ENCODE measurements at places on chromosomes 11 and 22. TPM values are rescaled to one million over a fixed set of nuclear protein-coding genes. Genes with fewer than 3 reads are reported as not detected.

OR2AG2 gene
- total RNA-seq, result not detected

CCDC87 gene
- total RNA-seq, result not detected

DNA sequence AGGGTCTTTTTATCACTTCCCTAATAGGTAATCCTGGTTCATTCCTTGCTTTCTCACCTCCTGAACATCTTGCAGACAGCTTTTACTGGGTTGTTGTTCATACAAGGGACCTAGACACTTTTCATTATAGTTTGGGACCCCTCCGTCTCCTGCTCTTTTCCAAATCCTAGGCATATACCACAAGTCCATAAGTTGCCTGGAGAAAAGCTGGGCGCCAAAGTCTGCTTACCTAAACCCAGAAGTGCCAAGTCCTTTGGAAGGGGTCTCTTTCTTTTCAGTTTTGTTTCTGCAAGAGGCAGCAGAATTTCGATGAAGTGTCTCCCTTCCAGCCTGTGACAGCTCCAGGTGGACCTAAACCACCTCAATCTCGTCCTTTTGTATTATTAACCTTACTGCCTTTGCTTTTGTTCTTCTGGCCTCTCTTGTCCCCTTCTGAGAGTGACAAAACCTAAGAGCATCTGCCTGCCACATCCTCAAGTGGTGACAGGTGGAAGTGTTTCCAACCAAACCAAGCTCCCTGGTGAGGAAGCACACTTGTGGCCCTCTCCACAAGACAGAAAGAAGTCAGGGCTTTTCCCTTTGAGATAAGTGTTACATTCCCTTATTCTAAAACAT is 19.5 kb upstream of the P2RY6 start:
- no peaks in the 10 kb centered on the region for H3K36me3 ChIP-seq
- H3K27ac ChIP-seq, result no peak overlapping the region
- H3K4me1 ChIP-seq, result no peaks in the 10 kb centered on the region
- no peak overlapping the region for H3K4me3 ChIP-seq

GRCh38 chr22:50526834-50527801 is 1.7 kb upstream of the SCO2 start:
- H3K4me1 ChIP-seq, result peaks cover 71% of the 10 kb centered on the region
- peaks cover 21% of the 10 kb centered on the region for H3K36me3 ChIP-seq
- DNase-seq, result no peak
- peak overlapping the region; percentile 96 for H3K27ac ChIP-seq
- peak overlapping the region; percentile 91 for H3K4me3 ChIP-seq
- no peaks in the 10 kb centered on the region for H3K27me3 ChIP-seq

GRCh38 chr22:39209756-39210155 is 35.0 kb downstream of the PDGFB start:
- DNase-seq, result peak; percentile 43
- no peak overlapping the region for H3K4me3 ChIP-seq
- peaks cover 23% of the 10 kb centered on the region for H3K4me1 ChIP-seq
- H3K27ac ChIP-seq, result no peak overlapping the region

- H3K36me3 ChIP-seq, result no peaks in the 10 kb centered on the region
- DNase-seq, result no peak
- H3K4me1 ChIP-seq, result peaks cover 31% of the 10 kb centered on the region
- H3K4me3 ChIP-seq, result no peak overlapping the region
Measured at GRCh38 chr11:59558270-59558643, 46.9 kb downstream of the OR4D9 start.

DNA sequence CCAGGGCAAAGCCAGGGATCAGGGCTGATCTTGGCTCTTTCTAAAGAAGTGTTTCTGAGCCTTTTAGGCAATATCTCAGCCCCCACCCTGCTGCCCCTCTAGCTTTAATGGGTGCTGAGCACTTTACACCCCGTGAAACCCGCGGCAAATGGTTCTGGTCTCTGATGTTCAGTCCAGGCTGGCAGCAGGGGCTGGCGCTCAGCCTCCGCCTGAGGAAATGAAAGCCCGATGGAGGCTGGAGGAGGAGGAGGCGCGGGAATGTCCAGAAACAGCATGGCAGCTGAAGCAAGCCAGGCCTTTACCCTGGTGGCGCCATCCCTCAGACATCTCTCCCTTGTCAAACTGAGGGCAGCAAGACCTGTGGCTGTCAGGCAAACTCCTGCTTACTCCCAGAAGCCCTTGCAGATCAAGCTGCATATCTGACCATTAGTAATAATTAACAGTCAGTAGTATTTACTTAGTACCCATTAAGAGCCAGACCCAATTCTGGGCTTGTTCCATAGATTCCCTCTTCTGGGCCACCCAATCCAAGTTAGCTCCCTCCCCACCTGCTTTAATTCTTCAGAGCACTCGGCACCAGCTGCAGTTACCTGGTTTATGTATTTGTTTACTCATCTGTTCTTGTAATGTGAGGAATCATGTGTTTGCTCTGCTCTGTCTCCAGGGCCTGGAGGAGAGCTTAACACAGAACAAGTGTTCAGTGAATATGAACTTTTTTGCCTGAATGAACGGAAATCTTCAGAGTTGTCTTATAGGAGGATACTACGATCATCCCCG is 15.0 kb upstream of the ALX4 start:
- H3K27ac ChIP-seq, result no peak overlapping the region
- no peaks in the 10 kb centered on the region for H3K36me3 ChIP-seq
- H3K4me3 ChIP-seq, result no peak overlapping the region
- H3K27me3 ChIP-seq, result peaks cover 97% of the 10 kb centered on the region

DNA sequence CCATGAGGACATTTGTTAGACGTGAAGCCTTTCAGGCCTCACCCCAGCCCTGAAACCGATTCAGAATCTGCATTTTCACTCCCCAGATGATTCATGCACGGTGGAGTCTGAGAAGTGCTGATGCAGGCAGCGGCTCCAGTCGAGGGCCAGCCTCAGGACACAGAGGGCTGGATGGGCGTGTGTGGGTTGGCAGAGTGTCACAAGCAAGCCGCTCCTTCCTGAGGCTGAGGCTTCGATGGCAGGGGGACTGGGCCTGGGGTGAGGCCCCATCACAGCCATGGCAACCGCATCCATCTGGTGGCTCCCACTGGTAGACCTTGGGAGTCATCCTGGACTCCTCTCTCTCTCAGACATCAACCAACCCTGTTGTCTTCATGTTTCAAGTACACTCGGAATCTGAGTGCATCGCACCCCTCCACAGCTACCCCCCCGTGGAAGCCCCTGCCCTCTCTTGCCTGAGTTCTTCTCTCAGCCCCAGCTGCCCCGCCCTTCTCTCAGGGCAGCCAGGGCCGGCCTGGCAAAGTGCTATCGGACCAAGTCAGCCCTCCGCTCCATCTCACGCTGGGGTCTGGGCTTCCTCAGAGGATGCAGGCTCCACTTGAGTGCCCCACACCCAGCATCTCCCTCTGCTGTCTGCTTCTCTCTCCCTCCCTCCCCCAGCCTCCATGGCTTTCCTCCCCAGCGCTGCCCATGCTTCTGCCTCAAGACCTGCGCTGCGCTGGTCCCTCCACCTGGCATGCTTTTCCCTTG is 10.6 kb downstream of the KCNC1 start:
- no peak overlapping the region for H3K4me3 ChIP-seq
- H3K27me3 ChIP-seq, result peaks cover 31% of the 10 kb centered on the region
- peak; percentile 51 for DNase-seq
- H3K27ac ChIP-seq, result no peak overlapping the region

Data from suprapubic skin (tissue), 4 donors.